Left lung (tissue), 14 donors: ENCODE measurements at places on chromosomes 7 and 10. TPM values are rescaled to one million over a fixed set of nuclear protein-coding genes. Genes with fewer than 3 reads are reported as not detected.

- no peak for DNase-seq
Measured at GRCh38 chr7:100386940-100387339, 13.7 kb downstream of the PILRA start.

DNA sequence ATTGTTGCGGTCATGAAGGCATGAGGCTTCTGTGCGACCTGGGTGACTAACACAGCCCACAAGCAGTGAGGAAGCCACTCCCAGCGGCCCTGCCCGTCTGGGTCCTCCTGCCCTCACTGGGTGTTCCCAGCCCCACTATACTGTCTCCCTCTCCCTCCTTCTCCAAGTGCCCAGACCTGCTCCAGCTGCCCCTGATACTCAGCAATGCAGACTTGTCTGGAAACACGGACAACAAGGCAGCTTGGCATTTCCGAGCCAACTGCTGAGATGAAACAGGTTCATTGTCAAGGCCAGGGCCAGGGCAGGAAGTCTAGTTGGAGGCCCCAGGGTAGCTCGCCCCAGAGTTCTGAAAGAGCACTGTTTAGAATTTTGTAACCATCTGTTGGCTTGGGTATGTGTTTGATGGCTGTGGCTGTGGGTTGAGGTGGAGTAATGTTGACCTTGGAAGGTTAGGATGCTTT, 95.7 kb downstream of the RBM20 start:
- DNase-seq: no peak

GRCh38 chr7:2105917-2106316, 126.8 kb downstream of the MAD1L1 start:
- no peak for DNase-seq

PRR15 gene
- total RNA-seq: 1.8 TPM

LDB3 gene
- total RNA-seq: 1.5 TPM

TWIST1 gene
- total RNA-seq: not detected
